ENCODE measurements at places on chromosomes 3 and 15.

GRCh38 chr3:196050597-196050996 lies 31.3 kb downstream of the TFRC start:
- H3K27me3 ChIP-seq, result no peaks in the 10 kb centered on the region
- no peak overlapping the region for H3K4me3 ChIP-seq
- no peaks in the 10 kb centered on the region for H3K4me1 ChIP-seq
- peaks cover 27% of the 10 kb centered on the region for H3K36me3 ChIP-seq
- no peak overlapping the region for H3K27ac ChIP-seq

GRCh38 chr3:16515885-16516420 lies 2.5 kb upstream of the RFTN1 start:
- H3K4me3 ChIP-seq, result no peak overlapping the region
- H3K4me1 ChIP-seq, result peaks cover 8% of the 10 kb centered on the region
- H3K27me3 ChIP-seq, result peaks cover 26% of the 10 kb centered on the region
- DNase-seq, result no peak
- H3K36me3 ChIP-seq, result no peaks in the 10 kb centered on the region

GRCh38 chr15:50066202-50066601 lies 52.8 kb downstream of the ATP8B4 start:
- H3K4me1 ChIP-seq, result no peaks in the 10 kb centered on the region
- no peaks in the 10 kb centered on the region for H3K36me3 ChIP-seq
- peak; percentile 4 for DNase-seq
- no peak overlapping the region for H3K27ac ChIP-seq
- no peaks in the 10 kb centered on the region for H3K27me3 ChIP-seq

- no peaks in the 10 kb centered on the region for H3K36me3 ChIP-seq
- H3K27ac ChIP-seq, result no peak overlapping the region
- no peak overlapping the region for H3K4me3 ChIP-seq
- no peaks in the 10 kb centered on the region for H3K4me1 ChIP-seq
- DNase-seq, result no peak
Measured at GRCh38 chr3:23459465-23459864, 256.3 kb downstream of the UBE2E2 start.

DNA sequence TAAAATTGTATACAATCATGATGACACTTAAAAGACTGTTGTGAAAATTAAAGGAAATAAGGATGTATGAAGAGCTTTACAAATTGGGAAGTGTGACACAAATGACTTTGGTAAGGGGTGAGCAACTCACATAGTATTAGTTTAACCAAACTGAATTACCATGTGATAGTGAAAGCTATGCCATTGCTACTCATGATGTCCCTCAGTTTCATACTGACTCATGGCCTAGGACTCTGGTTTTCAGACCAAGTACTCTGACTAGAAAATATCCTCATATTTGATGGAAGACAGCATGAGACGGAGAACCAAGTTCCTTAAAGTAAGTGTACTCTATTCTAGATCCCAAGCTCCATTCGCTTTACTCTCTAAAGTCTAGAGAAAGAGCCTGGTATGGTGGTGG lies 203.2 kb upstream of the ICE2 start:
- no peaks in the 10 kb centered on the region for H3K4me1 ChIP-seq
- no peaks in the 10 kb centered on the region for H3K27me3 ChIP-seq
- H3K27ac ChIP-seq, result no peak overlapping the region
- no peak overlapping the region for H3K4me3 ChIP-seq
- H3K36me3 ChIP-seq, result no peaks in the 10 kb centered on the region

GRCh38 chr3:161576714-161577510 lies 80.3 kb downstream of the OTOL1 start:
- no peak for DNase-seq
- no peak overlapping the region for H3K27ac ChIP-seq
- H3K4me1 ChIP-seq, result no peaks in the 10 kb centered on the region
- no peaks in the 10 kb centered on the region for H3K27me3 ChIP-seq
- H3K36me3 ChIP-seq, result no peaks in the 10 kb centered on the region

DNA sequence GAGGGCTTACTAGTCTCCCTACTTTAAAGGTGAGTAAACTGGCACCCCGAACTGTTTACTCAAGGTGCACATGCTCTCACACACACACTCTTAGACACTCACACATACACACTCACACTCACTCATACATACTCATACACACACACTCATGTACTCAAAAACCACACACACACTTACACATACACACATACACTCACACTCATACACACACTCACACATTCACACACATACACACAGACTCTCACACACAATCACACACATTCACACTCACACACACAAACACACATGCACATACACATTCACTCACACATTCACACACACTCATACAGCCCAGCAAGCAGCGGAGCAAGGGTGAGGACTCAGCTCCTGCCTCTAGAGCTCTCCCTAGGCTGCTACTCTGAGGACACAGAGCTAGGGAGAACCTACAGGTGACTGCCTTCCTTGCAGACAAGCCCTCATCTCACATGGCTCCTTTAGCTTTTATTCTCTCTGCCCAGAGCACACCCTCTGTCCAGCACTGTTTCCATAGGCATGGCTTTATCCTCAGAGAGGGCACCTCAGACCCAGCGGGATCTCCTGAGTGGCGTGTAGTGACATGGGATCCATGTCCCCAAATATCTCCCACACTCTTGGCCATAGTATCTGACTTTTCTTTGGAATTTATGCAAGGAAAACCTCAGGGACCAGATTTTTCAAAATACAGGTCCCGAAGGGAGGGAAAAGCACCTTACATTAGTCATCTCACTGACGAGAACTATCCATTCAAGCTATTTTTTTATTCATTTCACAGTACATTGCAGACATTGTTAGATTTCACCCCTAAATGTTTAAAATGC lies 26.2 kb upstream of the ATG7 start:
- H3K27me3 ChIP-seq, result no peaks in the 10 kb centered on the region
- H3K36me3 ChIP-seq, result no peaks in the 10 kb centered on the region
- peaks cover 3% of the 10 kb centered on the region for H3K4me1 ChIP-seq
- no peak for DNase-seq

DNA sequence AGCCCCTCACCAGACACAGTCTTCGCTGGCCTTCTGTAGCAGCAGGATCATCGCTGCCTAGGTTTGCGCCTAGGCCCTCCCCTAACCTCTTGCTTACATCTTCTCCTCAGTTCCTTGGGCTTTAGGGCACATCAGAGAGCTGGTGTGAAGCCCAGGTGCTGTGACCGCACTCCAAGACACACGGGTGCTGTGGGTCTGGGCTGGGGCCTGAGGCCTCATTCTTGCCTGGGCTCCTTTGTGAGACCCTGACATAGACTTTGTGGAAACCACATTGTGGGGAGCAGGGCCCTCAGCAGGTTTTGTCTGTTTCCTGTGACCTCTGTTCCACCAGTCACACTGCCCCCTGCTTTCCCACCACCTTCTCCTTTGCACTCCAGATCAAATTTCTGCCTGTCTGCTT lies 8.0 kb downstream of the AMIGO3 start:
- no peak overlapping the region for H3K27ac ChIP-seq
- peaks cover 3% of the 10 kb centered on the region for H3K4me1 ChIP-seq
- peaks cover 17% of the 10 kb centered on the region for H3K36me3 ChIP-seq
- no peak overlapping the region for H3K4me3 ChIP-seq
- DNase-seq, result no peak
- no peaks in the 10 kb centered on the region for H3K27me3 ChIP-seq

DNA sequence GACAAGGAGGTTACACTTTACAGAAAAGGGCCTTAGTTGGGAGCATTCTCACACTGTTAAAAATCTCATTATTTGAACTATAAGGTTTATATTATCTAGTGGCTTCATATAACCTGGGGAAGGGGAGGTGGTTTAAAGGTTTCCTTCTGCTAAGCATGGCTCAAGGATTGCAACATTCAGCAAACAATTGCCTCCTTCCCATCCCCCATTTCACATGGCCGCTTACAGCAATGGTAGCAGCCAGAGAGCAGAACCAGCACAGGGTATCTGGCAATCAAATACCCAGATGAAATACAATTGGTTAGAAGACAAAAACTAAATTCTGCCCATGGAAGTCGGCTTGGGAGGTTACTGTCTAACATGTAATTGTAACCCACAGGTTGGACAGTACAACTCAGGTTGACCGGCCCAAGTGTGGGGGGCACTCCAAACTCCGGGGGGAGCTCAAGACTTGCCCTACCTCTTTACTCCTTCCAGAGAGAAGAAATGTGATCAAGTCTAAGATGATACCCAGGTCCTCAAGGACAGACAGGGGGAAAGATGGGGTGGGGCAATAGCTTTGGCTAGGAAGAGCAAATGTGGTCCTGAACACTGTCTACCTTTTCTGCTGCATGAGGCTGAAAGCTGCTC lies 15.5 kb downstream of the ETV5 start:
- no peaks in the 10 kb centered on the region for H3K36me3 ChIP-seq
- no peak overlapping the region for H3K4me3 ChIP-seq
- H3K27me3 ChIP-seq, result no peaks in the 10 kb centered on the region
- peaks cover 15% of the 10 kb centered on the region for H3K4me1 ChIP-seq
- H3K27ac ChIP-seq, result no peak overlapping the region
- no peak for DNase-seq

DNA sequence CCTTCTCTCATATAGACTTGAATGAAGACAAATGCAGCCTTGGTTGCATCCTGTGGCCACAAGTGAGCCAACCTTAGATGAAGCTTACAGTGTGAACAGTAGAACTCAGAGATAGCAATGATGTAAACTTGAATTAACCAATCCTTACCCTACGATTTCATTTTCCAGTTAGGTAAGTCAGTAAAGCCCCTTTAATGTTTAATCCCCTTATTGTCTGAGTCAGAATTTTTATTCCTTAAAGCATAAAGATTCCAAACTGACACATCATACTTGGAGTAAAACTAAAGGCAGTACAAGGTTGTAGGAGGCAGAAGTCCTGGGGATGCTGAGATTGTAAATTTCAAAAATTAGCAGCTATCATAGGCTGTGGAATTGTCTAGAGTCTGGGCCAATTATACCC lies 507.8 kb upstream of the DPH6 start:
- DNase-seq, result no peak
- H3K27ac ChIP-seq, result no peak overlapping the region
- no peaks in the 10 kb centered on the region for H3K36me3 ChIP-seq
- no peak overlapping the region for H3K4me3 ChIP-seq
- no peaks in the 10 kb centered on the region for H3K27me3 ChIP-seq
- H3K4me1 ChIP-seq, result no peaks in the 10 kb centered on the region

DNA sequence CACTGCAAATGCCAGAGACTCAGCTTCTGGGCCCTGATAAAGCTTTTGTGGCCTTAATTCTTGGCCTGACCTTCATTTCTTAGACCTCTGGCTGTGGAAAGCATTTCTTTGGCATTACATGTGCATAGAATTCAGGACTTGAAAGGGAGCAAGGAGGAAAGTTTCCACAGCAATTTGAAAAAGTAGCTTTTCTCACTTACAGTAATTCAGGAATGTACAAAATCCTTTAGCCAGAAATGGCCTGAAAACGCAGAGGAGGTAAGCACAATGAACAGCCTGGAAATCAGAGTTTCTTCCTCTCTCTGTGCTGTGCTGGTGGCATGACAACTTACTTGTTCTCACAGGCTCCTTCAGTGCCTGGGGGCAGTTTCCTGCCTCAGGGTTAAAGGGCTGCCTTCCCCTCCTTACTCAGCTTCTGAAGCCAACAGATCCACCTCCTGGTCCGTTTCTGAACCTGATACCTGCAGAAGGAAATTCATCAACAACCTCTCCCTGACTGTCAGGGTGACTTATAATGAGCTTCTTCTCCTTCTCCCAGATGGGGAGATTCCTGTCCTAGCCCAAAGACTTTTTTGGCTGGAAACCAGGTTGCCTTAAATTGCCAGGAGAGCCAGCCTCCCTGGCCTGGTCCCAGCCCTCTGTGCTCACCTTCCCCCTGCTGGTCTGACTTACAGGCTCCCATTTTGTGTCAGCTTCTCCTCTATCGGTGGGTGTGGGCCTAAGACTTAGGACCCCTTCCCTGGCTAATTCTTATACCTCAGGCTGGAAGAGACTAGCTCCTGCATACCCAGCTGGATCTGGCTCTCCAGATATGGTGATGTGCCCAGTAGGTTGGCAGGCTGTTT lies 102.3 kb downstream of the MYRIP start:
- no peak overlapping the region for H3K27ac ChIP-seq
- peak; percentile 68 for DNase-seq
- peaks cover 2% of the 10 kb centered on the region for H3K4me1 ChIP-seq
- H3K4me3 ChIP-seq, result no peak overlapping the region

- H3K27ac ChIP-seq, result no peak overlapping the region
- DNase-seq, result no peak
- no peaks in the 10 kb centered on the region for H3K36me3 ChIP-seq
- no peaks in the 10 kb centered on the region for H3K27me3 ChIP-seq
- H3K4me3 ChIP-seq, result no peak overlapping the region
Measured at GRCh38 chr15:88178631-88179030, 77.9 kb downstream of the NTRK3 start.

- H3K4me1 ChIP-seq, result no peaks in the 10 kb centered on the region
- H3K36me3 ChIP-seq, result no peaks in the 10 kb centered on the region
- peak; percentile 81 for DNase-seq
- no peak overlapping the region for H3K4me3 ChIP-seq
Measured at GRCh38 chr15:100707229-100707628, 104.8 kb downstream of the ASB7 start.

DNA sequence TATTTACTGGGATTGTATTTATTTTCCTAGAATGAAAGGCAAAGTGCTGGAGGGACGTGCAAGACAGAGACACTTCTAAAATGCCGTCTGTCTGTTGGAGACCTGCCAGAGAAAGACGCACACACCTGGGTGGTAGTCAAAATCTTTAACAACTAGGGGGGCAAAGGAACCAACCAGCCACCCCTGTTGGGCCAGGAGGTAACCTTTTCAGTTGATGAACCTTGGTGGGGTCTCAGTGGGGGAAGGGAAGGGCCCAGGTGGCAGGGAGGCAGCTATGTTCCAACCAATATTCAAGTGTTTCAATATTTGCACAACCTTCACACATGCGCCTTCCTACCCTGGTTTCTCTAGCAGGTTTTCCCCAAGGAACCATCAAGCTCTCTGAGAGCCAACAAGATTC lies 99.0 kb downstream of the MEGF11 start:
- H3K4me1 ChIP-seq, result no peaks in the 10 kb centered on the region
- no peak overlapping the region for H3K4me3 ChIP-seq
- no peaks in the 10 kb centered on the region for H3K36me3 ChIP-seq
- H3K27me3 ChIP-seq, result no peaks in the 10 kb centered on the region

DNA sequence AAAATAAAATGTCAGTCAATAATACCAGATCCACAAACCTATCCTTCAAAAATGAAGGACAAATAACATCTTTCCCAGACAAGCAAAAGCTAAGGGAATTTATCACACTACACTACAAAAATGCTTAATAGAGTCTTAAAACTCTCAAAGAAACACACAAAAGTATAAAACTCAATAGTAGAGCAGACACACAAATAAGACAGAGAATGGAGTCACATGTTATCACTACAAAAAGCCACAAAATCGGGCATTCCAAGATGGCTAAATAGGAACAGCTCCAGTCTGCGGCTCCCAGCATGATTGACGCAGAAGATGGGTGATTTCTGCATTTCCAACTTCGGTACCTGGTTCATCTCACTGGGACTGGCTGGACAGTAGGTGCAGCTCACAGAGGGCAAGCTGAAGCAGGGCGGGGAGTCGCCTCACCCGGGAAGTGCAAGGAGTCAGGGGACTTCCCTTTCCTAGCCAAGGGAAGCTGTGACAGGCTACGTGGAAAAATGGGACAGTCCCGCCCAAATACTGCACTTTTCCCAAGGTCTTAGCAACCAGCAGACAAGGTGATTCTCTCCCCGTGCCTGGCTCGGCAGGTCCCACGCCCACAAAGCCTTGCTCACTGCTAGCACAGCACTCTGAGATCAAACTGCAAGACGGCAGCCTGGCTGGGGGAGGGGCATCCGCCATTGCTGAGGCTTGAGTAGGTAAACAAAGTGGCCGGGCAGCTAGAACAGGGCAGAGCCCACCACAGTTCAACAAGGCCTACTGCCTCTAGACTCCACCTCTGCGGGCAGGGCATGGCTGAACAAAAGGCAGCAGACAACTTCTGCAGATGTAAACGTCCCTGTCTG lies 46.3 kb downstream of the SENP7 start:
- peaks cover 7% of the 10 kb centered on the region for H3K4me1 ChIP-seq
- no peak overlapping the region for H3K27ac ChIP-seq
- no peaks in the 10 kb centered on the region for H3K36me3 ChIP-seq
- no peak overlapping the region for H3K4me3 ChIP-seq
- peak; percentile 5 for DNase-seq
